NCI-H774 (cell line): ENCODE measurements at places on chromosomes 5 and 9.

DNA sequence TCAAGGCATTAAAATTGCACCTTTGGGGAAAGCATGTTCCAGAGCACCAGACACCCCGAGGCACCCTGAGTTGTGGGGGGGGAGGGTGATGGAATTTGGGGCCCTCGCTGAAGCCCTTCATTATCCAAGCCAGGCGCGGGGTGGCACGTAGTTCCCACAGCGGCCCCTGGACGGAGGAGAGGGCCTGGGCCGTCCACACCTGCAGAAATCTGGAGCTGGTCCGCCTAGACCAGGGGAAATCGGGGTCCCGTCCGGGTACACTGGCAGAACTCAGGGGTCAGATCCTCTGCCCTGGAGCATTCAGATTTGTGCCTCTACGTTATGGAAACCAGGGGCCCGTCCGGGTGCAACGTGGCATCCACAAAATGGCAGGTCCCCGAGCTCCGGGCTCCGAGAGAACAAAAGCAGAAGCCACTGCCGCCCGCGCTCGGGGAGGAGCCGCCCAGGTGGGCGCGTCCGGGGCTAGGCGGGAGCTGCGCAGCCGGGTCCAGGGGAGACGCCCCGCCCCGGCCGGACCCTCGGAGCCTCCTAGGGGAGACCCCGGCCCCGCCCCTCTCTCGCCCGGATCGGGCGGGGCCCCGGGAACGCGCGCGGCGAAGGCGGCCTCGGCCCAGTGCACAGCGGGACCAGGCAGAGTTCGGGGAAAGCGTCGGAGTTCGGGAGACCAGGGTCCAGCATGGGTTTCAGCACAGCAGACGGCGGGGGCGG lies at the start of gene PLEKHG4B:
TSS of gene PLEKHG4B (plus strand) at position 613 of the 708 bp plus-strand sequence. CDS start at position 677, 64 bp downstream.
- peak; percentile 92 for DNase-seq

DNA sequence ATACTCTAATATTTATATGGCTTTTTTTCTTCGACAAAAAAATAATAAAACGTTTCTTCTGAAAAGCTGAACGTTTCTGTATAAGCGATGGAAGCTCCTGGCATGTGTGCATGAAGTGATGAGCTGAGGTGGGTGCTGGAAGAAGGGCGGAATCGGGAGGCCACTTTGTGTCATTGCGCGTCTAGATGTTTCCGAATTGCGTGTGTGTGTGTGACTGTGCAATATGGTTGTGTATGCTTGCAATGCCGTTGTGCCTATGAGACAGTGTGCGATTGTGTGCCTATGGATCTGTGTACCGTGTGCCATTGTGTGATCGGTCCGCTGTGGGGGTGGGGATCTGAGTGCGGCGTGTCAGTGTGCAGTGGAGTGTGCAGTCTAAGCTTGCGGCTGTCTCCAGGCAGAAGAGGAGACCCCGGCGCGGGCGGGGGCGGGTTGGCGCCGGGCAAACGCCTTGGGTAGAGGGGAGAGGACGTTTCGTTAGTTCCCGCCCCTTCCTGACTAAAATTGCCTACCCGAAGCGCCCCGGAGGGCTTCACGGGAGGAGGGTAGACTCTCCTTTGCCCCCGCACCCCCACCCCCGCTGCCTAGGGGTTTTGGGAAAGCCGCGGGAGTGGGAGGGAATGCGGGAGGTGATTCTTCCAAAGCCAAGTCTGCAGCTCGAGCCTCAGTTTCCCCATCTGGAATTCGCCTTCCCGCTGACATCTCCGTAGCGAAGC lies 24.2 kb downstream of the PCDHGC5 start:
- no peak for DNase-seq

DNA sequence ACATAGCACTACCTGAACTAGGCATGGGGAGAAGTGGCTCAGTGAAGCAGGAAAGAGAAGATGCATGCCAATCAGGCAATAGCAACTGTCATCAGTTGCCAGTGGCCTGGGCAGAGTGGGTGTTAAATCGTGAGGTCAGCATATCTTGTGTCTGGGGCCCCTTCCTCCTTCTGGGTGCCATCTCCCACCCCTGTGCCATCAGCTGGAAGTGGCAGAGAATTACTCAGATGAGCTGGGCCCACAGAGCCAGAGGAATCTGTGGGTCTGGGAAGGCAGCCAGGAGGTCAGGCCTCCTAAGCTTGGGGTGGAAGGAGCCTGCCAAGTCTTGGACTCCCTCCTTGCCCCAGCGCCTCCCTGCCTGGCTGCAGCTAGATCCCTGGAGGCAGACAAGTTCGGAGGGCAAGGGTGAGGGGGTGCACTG lies 66.5 kb downstream of the GALNT12 start:
- DNase-seq = no peak

GRCh38 chr5:24177821-24178220 lies 467.0 kb downstream of the CDH10 start:
- no peak for DNase-seq

DNA sequence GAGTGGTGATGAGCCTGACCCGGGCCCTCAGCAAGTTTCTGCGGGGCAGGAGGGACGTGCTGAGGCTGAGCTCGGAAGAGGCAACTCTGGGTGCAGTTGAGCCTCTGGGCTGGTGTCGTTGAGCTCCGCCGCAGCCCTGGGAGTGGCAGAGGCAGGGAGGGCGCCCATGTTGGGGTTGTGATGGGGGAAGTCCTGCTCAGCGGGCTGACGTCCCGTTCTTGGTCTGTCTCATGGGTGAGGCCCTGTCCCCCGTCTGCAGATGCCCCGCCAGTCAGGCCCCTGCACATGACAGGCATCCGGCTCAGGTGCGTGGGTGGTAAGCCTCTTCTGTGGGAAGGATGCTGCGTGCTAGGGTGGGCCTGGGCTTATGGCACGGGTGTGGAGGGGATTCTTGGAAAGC lies 64.3 kb downstream of the RXRA start:
- DNase-seq = no peak

- DNase-seq = no peak
These were observed 27.7 kb upstream of the MEIKIN start for GRCh38 chr5:131973089-131973712.

GRCh38 chr5:179609834-179610108 lies 13.7 kb downstream of the HNRNPH1 start:
- no peak for DNase-seq

GRCh38 chr5:159339460-159339859 lies 9.2 kb upstream of the IL12B start:
- no peak for DNase-seq

DNA sequence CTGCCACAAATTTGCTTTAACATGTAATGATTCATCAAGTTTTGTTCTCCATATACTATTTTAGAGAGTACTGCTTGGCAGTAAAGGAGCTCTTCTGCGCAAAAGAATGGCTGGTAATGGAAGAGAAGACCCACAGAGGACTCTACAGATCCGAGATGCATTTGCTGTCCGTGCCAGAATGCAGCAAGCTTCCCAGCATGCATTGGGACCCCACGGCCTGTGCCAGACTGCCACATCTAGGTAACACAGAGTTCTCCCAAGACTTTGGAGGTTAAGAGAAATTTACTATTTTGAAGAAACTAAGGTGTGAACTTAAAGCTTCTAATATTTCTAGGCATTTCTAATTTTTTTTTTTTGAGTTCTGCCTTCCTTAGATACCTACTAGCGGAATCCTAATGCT lies 107.1 kb downstream of the MUSK start:
- no peak for DNase-seq

DNA sequence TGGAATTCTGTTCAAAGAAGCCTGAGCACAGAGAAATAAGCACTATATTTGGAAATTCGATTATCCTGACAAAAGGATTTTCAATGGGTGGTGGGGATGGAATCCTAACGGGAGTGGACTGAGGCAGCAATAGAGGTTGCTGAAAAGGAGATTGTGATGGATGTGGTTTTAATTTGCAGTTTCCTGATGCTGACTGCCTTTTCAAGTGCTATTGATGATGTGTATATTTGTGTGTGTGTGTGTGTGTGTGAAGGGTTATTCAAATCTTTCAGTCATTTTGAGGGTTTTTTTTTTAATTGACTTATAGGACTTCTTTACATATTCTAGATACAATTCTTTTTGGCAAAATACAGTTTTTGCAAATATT lies 614.5 kb downstream of the HINT1 start:
- DNase-seq = no peak

GRCh38 chr5:16464664-16465543 lies 696 bp downstream of the ZNF622 start:
- no peak for DNase-seq

GRCh38 chr9:94511134-94511954 lies 43.5 kb upstream of the PCAT7 start:
- DNase-seq = peak; percentile 27

DNA sequence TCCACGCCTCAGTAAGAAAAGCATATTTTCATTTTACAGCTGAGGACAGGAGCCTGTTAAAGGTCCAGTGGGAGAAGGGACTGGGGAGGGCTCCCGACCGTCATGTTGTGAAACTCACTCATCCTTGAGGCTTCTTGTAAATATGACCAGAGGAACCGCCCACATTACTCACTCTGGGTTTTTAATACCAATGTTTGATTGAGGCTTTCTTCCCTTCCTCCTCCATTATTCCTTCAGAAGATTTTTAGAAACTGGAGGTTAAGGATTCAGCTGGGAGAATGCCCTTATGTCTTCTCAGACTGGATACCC lies 61.4 kb upstream of the GLRX start:
- no peak for DNase-seq

GRCh38 chr9:99357575-99357974 lies 135.5 kb downstream of the SEC61B start:
- no peak for DNase-seq

DNA sequence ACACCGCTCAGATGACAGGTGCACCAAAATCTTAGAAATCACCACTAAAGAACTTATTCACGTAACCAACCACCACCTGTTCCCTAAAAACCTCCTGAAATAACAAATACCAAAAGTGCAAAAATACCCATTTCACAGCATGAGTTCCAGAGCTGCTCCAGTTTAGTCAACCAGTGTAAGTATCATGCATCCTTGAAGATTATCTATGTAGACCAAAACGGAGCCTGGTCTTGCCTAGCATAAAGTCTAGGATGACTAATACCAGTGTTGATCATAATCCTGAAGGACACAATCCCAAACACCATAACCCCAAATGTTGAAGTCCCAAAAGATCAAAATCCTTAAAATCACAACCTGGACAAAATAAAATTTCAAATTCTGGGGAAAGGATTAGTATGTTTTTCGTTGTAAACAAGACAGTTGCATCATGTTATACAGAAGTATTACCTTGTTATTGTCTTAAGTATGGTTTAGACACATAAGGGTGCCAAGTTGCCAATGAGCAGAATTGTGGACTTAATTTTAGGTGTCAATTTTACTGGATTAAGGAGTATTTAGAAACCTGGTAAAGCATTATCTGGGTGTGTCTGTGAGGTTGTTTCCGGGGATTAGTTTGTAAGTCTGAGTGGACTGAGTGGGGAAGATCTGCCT lies 18.1 kb downstream of the VCP start:
- no peak for DNase-seq

DNA sequence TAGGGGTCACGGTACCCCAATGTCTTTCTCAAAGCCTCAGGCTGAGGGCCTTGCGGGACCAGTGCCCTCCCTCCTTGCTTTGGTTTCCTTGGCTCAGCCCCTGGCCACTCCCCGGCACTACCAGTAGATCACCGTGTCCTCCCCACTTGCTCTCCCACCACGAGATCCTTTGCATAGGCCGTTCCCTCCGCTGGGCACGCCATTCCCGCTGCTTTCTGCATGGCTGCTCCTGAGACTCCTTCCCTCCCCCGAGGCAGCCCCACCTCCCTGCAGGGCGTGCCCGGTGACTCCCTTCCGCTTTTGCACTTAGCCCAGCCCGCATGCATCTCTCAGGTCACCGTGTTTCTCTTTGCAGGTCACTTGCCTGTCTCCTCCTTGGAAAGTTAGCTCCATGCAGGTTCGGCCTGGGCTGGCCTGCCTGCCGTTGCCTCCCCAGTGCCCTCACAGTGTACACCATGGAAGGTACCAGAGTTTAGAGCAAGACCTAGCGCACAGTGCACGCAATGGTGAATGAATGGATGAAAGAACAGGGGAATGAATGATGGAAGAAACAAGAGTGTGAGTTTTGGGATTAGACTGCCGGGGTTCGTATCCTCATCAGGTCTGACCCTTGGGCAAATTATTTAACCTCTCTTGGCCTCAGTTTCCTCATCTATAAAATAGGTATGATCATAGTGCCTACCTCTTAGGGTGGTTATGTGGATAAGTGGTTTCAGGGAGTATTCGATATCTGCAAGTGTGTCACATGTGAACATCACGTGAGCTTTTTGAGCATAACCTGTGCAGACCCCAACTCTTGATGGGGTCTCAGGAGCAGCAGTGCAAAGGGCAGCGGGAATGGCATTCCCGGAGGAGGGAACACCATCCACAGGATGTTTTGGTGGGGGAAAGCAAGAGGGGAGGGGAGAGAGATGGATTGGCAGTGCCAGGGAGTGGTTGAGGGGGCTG lies 214.3 kb downstream of the C9orf50 start:
- DNase-seq = no peak

GRCh38 chr9:7315116-7315515 lies 484.5 kb downstream of the DMAC1 start:
- no peak for DNase-seq
